ENCODE measurements at places on chromosomes 1 and 21.

- DNase-seq, result no peak
Measured at GRCh38 chr1:243956450-243956849, 94.6 kb upstream of the ZBTB18 start.

DNA sequence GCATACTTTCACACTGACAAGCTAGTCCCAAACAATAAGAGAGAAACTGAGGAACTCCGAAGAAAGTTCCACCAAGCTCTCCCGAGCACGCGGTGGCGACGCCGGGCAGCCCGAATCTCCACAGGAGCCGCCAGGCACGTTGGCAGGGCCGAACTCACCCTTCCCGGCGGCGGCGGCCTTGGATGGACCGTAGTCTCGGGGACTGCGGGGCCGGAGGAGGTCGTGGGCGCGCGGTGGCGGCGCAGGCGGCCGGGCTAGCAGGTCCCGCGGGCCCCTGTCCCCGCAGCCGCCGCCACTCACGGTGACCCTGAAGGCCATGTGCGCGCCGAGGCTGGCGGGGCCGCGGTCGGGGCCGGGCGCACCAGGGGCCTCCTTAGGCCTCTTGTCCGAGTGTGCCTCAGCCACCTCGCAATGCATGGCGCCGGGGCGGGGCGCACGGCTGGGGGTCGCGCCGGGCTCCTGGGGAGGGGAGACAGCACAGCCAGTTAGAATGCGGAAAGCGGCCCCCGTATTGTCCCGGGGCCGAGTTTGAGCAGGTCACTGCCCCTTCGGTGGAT, 1.2 kb downstream of the GLIS1 start:
- no peak for DNase-seq

- DNase-seq, result no peak
Measured at GRCh38 chr1:2972011-2972878, 49.0 kb upstream of the ACTRT2 start.

DNA sequence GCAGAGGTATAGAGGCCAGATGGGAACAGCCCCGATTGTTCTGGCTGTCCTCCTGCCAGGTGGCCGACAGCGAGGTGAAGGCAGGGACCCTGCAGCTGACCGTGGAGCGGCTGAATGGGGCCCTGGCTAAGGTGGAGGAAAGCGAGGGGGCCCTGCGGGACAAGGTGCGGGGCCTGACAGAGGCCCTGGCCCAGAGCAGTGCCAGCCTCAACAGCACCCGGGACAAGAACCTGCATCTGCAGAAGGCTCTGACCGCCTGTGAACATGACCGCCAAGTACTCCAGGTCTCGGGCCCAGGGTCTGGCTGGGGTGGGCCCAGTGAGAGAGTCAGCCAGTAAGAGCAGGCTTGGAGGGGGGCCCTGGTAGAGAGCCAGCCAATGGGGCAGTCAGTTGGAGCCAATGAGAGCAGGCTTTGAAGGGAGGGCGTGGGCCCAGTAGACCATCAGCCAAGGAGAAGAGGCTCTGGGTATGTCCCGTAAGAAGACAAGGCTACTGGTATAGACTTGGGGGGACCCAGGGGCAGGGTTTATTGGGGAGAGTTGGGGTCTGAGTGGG, 11.3 kb downstream of the MFAP2 start:
- no peak for DNase-seq

DNA sequence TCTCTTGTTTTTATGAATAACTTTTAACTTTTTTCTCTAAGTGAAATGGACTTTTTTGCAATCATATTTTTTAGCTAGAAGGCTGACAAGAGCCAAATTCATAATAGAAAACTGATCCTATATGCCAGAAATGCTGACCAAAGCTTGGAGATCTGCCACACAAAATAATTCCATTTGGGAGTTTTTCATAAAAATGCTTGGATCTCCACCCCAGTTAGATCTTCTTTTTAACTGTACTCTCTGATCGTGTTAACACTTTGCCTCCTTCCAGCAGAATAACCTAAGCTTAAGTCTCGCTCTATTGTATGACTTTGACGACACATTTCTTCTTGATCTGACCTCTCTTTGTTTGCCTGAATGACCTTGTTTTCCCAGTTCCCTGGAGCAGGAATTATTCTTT, 16.8 kb downstream of the FLG2 start:
- no peak for DNase-seq

DNA sequence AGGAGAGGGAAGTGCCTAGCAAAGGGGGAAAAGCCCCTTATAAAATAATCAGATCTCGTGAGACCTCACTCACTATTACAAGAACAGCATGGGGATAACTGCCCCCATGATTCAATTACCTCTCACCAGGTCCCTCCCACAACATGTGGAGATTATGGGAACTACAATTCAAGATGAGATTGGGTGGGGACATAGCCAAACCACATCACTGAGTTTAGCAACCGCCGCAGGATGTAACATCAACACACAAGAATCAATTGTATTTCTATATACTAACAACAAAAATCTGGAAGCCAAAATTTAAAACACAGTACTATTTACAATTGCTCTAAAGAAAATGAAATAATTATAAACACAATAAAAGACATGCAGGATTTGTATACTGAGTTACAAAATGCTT, 21.9 kb downstream of the DIRAS3 start:
- DNase-seq, result no peak

DNA sequence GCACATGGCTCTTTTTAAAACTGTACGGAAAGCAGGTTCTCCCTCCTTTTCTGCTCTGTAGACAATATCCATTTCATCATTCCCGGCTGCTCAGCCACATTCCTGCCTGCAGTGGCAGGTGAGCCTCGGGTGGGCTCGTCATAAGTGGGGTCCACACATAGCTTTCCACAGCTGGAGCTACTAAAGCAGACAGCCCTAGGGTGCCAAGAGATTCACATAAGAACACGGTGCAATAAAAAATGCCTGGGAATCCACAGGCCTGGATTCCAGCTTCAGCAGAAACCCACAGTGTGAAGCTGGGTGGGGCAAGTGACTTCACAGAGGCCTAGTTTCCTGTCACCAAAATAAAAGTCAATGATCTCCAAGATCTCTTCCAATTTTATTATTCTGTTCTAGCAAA, 96.4 kb downstream of the MIS18A start:
- no peak for DNase-seq

GRCh38 chr1:164967300-164967699, 389.2 kb downstream of the LMX1A start:
- no peak for DNase-seq
